ENCODE measurements at places on chromosomes 5 and 9. TPM values are rescaled to one million over a fixed set of nuclear protein-coding genes. Genes with fewer than 3 reads are reported as not detected.

Gene C9orf50
- total RNA-seq: not detected

Gene NEUROG1
- not detected for total RNA-seq

Gene FUT7
- not detected for total RNA-seq

Gene GAPVD1
- total RNA-seq: 78.0 TPM

Gene GGTA1
- total RNA-seq: 0.65 TPM

Gene ARL14EPL
- 0.67 TPM for total RNA-seq

Gene AQP7
- 0.19 TPM for total RNA-seq

Gene GRIN3A
- total RNA-seq: not detected

Gene RANBP3L
- not detected for total RNA-seq

Gene DDX4
- total RNA-seq: not detected

Gene CENPK
- total RNA-seq: 14.0 TPM

Gene F2RL1
- total RNA-seq: 135 TPM

Gene TIMD4
- not detected for total RNA-seq

All from vein endothelial cell (primary cell).